ENCODE measurements at places on chromosomes 13 and 19. TPM values are rescaled to one million over a fixed set of nuclear protein-coding genes. Genes with fewer than 3 reads are reported as not detected.

ZNF223 gene
- total RNA-seq: 2.7 TPM

FGF14 gene
- 0.01 TPM for total RNA-seq

ZNF492 gene
- not detected for total RNA-seq

C13orf42 gene
- total RNA-seq: not detected

SGCG gene
- not detected for total RNA-seq

IGLON5 gene
- 0.13 TPM for total RNA-seq

ETV2 gene
- total RNA-seq: 2.2 TPM

CGB2 gene
- total RNA-seq: 0.33 TPM

ZNF610 gene
- total RNA-seq: not detected

ZNF17 gene
- total RNA-seq: 5.4 TPM

CALM3 gene
- 191 TPM for total RNA-seq

ZNF581 gene
- total RNA-seq: 42.8 TPM

TMEM86B gene
- total RNA-seq: 3.8 TPM

CYP2B6 gene
- total RNA-seq: not detected

ATP12A gene
- total RNA-seq: 0.02 TPM

AMH gene
- 16.9 TPM for total RNA-seq

KLHL1 gene
- not detected for total RNA-seq

NAPSA gene
- total RNA-seq: 0.99 TPM

CEACAM3 gene
- total RNA-seq: not detected

CC2D1A gene
- 10.4 TPM for total RNA-seq
